ENCODE measurements at places on chromosomes 12 and 14.

DNA sequence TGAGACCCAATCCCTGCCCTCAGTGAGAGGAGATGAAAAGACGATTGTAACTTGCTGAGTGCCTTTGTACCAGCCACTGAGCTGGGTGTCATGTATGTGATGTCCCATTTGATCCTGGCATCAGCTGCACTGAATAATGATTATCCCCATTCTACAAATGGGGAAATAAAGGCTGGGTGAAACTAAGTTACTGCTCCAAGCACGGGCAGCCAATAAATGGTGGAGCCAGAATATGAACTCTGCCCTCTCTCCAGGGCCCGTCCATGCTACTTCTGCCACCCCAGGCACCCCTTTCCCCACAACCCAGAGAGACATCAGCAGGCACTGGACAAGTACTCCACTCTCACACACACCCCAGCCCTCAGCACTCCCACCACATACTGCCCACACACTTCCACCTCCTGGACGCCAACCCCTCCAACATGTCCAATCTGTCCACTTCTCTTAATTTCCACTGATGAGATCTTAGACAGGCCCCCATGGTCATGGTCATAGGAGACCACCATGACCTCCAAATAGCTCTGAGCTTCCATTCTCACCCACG is 115.8 kb downstream of the DICER1 start:
- DNase-seq: no peak

DNA sequence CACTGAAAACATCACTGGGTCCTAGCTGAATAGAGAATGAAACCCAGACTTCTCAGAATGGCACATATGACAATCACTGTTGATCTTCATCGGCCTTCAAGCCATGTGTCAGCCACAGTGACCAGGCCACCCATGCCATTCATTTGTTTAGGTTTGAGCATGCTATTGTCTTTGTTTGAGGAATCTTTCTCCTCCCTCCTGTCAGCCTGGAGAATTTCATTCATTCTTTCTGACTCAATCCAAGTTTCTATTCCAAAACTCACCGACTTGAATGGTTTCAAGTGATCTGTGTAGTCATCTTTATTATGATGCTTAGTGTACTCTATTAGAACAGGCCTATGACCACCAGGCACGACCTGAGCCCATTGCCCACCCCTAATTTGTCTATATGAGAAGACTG is 106.3 kb downstream of the ETNK1 start:
- DNase-seq: no peak

GRCh38 chr12:68479261-68479895 is 131.3 kb upstream of the RAP1B start:
- DNase-seq: no peak

DNA sequence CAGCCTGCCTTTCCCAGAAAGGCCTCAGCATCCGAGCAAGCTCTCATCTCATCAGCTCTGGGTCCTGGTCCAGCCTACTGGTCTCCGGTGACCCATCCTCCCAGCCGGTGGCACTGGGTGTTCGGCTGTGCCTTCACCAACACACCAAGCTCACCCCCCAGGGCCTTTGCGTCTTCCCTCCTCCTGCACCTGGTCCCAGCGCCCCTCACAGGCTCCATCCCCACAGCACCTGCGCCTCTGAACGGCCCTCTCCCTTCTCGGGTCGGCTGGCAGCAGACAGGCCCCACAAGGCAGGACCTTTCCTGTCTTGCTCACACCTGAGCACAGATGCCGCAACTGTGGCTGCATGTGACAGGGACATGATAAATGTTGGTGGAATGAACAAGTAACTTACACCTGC is 13.1 kb downstream of the P2RX2 start:
- no peak for DNase-seq

DNA sequence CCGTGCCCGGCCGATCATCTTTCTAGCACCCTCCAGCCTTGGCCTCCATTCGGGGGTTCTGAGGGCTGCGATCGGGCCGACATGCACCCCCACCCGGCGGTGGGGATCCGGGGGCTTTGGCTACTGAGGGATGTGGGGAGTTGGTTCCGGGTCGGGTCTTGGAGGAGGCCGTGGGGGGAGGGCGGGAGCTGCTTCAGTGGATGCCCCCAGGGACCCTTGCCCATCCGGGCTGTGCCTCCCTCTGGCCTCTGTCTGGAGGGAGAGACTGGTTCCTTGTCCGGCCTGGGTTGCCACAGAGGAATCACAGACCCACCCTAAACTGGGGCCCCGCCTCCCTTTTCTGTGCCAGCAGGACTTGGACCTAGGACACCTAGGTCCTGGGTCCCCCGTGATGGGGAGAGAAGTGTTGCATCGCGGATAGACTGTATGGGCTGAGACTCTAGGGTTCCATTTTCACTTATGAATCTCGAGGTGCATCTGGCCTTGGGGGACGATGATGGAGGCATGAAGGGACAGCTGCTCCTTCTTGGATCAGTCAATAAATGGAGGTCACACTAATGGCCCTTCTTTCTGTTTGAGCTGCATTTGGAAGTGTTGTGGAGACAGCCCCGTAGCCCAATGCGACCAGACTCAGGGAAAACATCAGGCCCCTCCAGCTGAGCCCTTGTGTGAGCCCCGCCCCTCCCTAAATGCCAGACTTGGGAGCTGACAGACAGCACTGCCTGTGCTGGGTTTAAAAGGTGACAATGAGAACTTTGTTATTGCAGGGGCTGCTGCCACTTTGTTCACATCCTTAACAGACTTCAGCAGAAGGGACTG is 577 bp downstream of the DTX3 start:
- no peak for DNase-seq

GRCh38 chr14:37318938-37319337 is 121.2 kb downstream of the MIPOL1 start:
- DNase-seq: no peak

DNA sequence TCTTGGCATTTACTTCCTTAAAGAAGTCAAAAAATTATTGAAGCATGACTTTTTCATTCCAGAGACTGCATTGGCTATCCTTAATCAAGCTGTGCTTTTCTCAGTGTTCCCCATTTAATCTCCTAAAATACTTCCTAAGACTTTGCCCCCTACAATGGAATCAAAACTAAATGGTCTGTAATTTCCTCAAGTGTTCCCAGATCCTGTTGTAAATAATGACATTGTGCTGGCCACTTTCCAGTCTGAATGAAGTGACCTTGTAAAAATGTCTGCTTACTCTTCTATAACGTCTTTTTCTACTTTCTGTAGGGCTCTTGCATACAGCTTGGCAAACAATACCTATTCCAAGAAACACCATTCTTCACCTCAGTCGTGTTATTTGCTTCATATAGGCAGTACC is 45.3 kb upstream of the MBIP start:
- DNase-seq: no peak

- DNase-seq: peak; percentile 13
Measured at GRCh38 chr14:64196814-64197411, 97.3 kb downstream of the ESR2 start.

DNA sequence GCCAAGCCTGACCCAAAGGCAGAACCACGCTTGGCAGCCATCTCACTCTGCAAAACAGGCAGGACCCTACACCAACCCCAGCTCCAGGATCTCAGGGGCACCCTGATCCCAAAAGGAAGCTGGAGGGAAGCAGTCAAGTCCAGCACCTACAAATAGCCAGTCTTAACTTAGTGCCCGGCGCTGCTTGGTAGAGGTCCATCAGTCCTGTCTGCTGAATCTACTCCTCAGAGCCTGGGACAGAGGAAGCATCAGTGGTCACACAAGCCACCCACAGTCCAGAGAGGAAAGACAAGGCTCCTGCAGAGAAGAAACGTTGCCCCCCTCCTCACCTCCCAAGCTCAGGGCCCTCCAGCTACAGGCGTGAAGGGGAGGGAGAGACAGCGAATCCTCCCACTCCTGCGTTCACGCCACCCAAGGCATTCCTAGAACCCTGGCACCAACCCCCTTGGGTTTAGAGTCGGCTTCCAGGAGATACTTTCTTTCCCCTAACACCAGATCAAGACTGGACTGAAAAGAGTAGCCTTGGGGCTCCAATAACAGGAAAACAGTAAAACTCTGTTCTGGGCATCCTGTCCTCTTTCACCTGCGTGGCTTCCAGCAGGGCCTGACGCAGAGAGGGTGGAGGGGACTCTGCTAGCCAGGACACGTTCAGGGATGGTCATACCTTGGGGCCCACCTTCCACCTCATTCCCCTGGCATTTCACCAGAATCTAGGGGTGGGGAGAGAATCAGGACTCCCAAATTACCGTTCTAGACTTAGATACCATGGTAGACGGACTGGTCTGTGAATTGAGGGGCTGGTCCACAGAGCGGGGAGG is 1.2 kb downstream of the PXN start:
- no peak for DNase-seq

DNA sequence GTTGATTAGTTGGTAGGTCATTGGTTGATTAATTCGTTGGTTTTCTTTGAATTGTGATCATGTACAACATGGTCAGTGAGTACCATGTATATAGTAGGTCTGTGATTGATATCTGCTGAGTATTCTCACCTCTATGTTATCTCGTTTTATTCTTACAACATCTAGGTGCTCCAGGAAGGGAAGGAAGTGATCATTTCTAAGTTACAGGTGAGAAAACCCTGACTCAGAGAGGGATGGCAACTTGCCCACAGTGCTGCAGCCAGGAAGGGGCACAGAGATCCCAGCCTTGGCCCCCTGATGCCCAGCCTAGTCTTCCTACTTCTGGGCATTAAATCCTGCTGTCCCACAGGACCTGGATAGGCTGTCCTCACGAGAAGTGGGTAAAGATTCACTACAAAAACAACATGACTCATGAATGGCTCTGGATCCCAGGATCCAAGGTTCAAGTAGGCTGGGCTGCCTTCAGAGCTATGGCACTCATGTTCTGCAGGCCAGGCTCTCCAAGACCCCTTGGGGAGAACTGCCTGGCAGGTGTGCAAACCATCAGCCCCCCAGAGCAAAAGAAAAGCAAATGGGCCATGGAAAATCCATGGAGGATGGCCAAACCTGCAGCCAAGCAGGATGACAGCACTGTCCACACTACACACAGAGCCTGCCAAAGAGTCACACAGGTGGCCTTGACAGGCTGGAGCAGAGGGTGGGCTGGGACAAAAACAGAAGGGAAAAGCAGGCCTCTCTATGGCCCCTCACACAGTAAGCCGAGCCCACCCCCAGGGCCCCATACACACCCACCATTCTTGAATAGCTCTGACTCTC is 146.2 kb downstream of the BCL11B start:
- no peak for DNase-seq

GRCh38 chr12:124475295-124476010 is 92.0 kb downstream of the NCOR2 start:
- no peak for DNase-seq

- DNase-seq: no peak
Measured at GRCh38 chr12:75715323-75715644, 203.9 kb upstream of the KRR1 start.

DNA sequence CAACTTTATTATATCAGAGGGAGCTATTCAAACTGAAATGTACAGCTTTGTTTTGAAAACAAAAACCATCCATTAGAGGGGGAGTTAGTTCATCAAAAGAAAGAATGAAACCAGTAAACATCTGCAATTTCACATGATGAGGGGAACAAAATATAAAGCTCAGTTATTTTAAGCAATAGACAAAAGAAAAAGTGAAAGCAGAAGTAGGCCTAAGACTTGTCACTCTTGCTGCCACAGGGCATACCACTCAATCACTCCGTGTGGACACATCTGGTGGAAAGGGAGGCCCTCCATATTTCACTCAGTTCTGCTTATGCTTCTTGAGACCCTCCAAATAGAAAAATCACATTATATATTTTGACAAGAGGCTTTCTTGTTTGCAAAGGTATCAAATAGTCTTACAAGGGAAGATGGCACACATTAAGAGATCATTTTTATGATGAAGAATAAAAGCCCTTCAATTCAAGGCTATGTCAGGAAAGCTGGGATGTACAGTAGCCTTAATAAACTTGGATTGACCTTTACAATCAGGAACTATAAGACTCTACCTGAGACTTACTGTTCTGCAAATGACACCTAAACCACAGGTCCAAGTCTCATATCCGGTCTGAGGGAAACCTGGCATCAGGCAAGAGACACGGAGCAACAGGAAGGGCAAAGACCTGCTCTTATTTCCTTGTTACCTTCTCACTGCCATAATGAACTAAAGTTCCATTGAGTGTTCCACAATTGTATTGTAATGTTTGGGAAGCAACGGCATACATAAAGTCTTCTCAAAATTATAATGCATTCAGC is 222.5 kb upstream of the GRIP1 start:
- DNase-seq: no peak

DNA sequence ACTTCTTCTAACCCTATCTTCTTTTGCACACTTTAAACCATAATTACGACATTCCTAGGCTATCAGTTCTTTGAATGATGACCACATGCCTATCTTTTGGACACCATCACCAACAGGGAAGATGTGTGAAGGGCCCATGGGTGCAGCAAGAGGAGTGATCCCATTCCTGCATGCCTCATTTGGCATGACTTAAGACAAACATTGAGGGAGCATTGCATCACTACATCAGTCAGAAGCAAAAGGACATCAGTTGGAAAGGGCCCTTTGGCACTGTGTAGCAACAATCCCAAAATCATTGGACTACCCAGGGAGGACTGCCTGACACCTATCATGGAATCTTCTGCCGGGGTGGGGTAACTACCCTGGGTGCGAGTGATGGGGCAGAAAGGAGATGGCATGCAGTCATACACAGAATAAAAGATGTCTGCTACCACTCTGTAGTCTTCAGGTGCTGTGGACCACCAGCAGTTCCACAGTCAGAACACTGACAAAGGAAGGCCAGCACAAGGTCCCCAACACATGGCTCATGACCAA is 10.7 kb upstream of the TMBIM6 start:
- no peak for DNase-seq

DNA sequence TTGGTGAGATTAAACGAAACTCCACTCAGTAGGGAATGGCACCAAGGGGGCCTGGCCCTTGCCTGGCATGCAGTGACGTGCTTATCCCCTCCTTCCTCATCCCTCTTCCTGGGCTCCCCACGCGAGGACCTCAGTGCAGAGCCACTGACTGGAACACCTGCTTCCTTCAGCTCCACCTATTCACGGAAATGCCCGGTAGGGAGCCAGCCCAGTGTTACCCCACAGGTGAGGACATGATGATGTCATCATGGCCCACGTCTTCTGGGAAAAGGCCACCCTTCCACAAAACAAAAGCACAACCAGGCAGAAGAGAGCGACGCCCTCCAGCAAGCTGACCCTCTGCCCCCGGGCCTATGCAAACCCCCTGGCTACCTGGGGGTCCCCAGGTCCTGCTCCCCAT is 42.1 kb downstream of the CCDC85C start:
- no peak for DNase-seq

DNA sequence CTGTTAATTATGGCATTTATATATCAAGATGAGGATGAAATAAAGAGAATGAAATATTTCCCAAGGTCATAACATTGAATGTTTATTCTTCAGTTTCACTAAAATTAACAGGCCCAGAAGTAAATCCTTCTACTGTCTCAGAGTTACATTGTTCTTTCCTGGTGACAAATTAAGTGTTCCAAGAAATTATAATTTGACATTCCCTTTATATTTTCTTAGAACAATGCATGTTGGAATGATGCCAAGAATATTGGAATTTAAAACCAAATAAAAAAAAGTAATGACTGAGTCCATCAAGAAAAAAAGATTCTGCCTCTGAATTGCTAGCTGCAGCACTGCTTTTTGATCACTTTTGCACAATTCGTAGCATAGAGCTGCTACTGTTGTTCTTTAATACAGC is 152.1 kb downstream of the METTL25 start:
- no peak for DNase-seq

- DNase-seq: no peak
Measured at GRCh38 chr12:75822416-75822815, 209.2 kb downstream of the PHLDA1 start.

- no peak for DNase-seq
Measured at GRCh38 chr14:22210026-22210425, 379.0 kb downstream of the DAD1 start.
